ENCODE measurements at places on chromosomes 1 and 21.

- DNase-seq = no peak
These were observed 68.8 kb upstream of the SSX2IP start for GRCh38 chr1:84758968-84759491.

DNA sequence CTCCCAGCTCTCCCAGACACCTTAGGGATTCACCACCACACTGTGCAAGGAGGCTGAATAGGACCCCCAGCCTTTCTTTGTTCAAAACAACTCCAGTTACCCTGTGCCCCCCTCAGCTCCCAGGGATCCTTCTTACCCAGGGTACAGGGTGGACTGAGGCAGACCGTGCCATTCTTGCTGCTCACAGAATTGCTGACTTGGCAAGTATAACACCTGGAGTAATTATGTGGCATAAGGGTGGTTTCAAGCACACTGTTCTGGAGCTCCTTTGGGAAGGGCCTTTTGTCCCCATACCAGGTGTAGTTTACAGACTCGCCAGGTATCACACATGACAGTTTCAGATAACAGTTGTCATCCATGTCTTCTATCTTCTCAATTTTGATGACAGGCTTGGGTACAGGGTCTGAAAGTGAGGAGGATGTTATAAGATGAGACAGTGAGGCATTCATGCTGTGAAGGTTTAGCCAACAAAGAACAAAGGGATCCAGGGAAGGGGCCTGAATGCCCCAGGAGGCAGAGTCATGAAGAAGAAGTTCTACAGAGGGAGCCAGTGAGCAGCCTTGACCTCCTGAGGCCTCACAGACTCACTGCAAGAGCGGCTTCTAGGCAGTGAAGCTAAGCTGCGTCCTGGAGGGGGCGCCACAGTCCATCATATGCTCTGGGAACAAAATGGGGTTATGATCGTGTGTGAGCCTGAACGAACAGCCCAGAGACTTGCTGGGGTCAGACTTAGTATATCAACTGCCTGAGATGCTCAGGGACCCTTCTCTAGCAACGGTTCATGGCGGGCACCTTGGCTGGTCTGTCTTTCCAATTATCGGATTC is 30.3 kb downstream of the CD48 start:
- peak; percentile 77 for DNase-seq

GRCh38 chr1:210857146-210857663 is 276.7 kb downstream of the KCNH1 start:
- no peak for DNase-seq

DNA sequence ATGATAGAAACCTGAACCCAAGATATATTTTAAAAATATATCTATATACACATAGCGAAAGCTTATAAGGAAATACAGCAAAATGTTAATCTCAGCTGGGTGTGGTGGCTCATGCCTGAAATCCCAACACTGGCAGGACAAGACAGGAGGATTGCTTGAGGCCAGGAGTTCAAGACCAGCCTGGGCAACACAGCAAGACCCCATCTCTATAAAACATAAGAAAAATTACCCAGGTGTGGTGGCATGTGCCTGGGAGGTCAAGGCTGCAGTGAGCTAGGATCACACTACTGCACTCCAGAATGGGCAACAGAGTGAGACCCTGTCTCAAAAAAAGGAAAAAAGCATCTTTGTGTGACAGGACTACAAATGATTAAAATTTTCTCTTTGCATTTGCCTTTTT is 6.0 kb upstream of the SRM start:
- DNase-seq = no peak

- DNase-seq = no peak
These were observed 37.8 kb downstream of the ELK4 start for GRCh38 chr1:205593967-205594366.

GRCh38 chr1:214370615-214371014 is 89.7 kb downstream of the SMYD2 start:
- DNase-seq = no peak

DNA sequence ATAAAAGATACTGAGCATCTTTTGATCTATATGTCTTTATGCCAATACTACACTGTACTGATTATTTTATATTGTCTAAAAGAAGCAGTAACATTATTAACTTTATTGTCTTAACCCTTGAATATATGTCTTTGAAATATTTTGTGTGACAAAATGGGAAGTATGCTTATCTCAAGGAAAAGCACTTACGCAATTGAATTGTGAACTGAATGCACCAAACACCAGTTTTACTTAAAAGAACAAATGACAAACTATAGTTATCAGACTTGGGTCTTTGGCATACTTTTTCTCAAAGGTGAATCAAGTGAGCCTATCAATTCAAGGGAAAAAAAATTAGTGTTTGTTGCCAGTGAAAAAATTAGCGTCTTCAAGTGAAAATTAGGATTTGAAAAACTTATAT is 9.2 kb upstream of the SLC6A9 start:
- no peak for DNase-seq

DNA sequence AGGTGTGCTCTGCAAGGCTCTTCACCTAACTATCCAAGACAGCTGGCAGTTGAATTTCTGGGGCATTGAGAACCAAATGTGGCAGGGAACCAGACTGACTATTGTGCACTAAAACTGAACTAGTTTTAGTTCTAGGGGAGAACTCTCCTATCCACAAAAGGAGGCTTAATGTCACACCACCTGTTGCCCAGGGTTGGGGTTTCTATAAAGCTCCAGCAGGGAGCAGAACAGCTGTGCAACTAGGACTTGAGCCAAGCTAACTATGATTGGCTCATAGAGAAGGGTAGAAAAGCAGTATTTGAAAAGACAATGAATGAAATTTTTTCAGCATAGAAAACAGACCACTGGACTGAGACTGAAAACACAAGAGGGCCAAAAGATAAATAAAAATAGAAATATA is 53.3 kb upstream of the FGGY start:
- no peak for DNase-seq

DNA sequence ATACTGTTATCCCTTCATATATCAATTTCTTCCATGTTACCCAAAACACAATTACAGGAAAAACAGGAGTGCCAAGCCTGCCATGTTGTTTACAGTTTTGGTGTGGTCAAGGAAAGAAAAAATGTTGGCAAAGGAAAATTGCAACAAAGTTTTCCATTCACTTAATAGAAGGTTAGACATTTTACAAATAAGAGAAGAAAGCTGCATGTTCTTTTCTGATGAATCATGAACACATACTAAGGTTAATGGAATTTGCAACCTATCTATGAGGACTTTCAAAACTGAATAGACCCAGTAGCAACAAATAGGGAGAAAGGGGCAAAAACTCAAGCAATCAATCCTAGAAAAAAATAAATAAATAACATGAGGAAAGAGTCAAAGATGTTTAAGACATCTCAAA is 556.7 kb downstream of the DPYD start:
- no peak for DNase-seq

DNA sequence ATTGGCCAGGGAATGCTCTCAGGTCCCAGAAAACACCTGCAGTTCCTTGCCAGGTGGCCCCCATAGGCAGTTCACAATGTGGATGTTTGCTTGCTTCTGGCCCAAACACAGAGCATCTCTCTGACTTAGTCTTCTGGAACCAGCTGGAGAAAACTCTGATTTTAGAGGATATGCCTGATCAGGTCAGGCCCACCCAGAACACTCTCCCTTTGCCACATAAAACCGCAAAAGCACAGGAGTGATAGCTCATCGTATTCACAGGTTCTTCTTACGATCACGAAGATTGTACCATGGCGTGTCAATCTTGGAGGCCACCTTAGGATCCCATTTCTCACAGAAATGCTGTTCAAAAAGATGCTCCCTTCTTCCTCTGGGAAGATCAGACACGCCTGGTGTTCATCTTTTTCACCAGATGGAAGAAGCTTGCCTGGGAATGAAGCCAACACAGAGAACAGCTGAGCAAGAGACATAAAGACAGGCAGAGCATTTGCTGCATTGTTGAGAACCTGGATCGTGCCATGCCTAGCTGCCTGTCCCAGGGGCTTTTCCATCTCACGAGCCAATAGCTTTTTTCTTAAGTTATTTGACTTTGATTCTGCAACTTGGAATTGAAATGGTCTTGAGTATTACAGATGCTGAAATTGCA is 11.6 kb upstream of the CD247 start:
- no peak for DNase-seq

- no peak for DNase-seq
These were observed 1.7 kb downstream of the SSX2IP start for GRCh38 chr1:84688463-84689061.

DNA sequence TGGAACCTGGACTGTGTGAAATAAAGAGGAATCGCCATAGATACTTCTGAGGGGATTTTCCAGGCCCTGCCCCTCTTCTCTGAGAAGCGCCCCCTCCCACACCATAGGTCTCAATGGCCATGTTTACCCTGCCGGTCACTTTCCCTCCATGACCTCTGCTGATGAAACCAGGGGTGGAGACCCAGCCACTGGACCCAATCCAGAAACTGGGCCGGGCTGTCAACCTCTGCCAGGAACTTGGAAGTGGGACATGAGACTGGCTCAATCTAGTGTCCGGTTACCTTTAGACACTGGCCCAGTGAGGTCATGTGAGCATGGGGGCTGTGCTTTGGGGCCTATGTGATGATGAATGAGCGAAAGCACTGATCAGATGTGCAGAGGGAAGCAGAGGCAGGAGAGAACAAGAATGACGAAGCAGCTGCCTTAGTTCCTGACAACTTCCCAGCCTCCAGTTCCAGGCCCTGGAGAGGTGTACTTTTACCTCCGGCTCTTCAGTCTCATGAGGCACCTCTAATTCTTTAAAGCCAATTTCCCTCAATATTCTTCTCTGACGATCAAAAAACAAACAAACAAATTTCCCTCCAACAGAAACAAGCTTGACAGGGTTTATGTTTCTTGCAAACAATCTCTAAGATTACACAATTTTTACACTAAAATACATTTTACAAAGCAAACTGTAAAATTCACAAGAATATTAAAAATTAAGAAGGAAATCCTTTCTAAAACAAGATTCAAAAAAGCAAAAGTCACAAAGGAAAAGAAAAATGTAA is 4.9 kb downstream of the ASAP3 start:
- DNase-seq = no peak

GRCh38 chr1:1680031-1680911 is 12.3 kb downstream of the SLC35E2B start:
- no peak for DNase-seq

DNA sequence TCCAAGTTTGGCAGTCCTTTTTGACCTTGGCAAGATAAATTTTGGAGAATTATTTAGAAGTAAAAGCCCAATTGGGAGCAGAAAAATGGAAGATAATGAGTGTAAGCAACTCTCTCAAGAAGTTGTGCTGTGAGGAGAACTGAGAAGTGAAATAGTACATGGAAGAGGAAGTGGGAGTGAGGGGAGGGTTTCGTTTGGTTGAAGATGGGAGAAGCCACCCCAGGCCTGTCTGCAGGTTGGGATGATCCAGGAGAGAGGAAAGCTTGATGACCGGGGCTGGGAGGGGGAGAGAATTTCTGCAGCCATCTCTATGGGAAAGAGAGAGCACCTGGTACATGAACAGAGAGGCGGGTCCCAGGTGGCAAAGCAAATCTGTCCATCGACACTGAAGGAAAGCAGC is 8.6 kb upstream of the RCAN1 start:
- DNase-seq = no peak

DNA sequence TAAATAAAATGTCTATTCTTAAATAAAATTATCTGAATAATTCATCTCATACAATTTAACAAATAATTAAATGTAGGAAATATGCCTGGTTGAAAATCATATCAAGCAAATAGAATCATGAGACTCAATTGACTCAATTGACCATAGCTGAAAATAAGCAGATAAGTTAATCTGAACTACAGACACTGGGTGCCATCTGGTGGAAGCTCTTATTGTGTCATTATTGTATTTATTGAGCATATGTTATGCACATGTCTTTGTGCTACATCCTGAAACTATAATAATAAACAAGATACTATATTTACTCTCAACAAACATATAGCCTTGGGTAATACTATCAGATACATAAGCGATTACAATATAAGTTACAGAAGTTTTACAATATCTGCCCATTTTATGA is 41.0 kb downstream of the BRINP3 start:
- no peak for DNase-seq

DNA sequence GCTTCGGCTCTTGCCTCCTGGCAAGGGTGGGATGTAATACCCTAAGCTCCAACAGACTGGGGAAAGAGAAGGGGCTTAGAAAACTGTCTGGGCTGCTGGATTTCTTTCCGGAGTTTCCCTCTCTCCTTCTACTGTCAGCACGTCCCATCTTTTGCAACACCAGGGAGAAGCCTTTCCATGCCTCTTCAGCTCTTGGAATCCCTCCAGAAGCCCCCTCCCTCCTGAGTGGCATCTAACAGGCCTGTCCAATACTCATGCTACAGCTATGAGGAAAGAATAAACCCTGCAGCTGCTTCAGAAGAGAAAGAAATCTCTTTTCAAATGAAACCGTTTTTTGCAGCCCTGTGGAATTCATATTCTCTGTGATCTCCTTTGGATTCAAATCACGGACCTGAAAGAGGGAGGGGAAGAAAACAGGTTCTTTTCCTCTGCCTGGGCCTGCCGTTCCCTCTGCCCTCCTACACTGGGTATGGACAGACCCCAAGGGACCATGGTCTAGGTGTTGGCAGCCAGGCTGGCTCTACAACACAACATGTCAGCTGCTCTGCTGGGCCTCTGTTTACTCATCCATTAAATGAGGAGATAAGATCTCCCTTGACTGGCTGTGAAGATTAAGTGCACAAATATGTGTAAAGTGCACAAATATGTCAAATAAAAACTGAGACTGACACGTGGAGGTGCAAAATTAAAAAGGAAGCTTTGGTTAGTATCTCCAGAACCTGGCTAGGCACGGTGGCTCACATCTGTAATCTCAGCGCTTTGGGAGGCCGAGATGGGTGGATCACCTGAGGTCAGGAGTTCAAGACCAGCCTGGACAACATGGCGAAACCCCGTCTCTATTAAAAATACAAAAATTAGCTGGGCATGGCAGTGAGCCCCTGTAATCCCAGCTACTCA is 6.0 kb upstream of the CAPN2 start:
- DNase-seq = no peak

- DNase-seq = no peak
These were observed 615 bp upstream of the MRPS15 start for GRCh38 chr1:36464605-36465393.

- DNase-seq = no peak
These were observed 433.7 kb downstream of the RPS6KC1 start for GRCh38 chr1:213484758-213485157.

GRCh38 chr1:66745451-66745850 is 6.8 kb upstream of the DYNLT5 start:
- DNase-seq = no peak

GRCh38 chr1:75579046-75579445 is 31.9 kb downstream of the SLC44A5 start:
- DNase-seq = no peak

DNA sequence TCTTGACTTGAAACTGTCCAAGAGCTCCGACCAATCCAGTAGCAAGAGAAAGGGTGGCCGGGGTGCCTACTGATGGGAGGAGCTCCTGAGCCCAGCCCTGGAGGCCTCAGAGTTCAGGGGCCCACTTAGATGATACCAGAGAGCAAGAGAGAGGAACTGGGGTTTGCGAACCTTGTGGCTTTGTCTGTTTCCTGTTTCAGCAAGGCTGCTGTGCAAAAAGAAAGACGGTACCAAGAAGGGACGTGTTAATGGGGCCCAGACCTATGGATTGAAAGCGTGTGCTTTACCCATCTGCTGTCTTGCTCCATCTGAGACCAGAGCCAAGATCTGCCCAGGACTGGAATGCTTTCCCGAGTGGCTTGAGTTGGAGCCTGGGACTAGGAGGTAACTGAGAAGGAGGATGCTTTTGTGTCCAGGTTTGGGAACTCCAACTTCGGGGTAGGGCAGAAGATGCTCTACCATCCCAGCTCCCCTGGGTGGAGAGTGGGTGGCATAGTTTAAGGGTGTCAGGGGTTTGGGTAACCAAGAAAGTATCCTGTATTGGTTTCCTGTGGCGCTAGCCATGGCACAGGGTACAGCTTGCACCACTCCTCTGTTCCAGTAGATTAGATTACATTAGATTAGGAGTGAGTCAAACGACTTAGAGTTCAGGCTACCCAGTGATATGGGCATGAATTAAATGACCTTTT is at the start of gene TRAF3IP3:
Gene TRAF3IP3, plus strand, starts transcription at position 128 of the 689 bp plus-strand sequence. CDS start 3,987 bp downstream, outside the sequence.
- peak; percentile 64 for DNase-seq

All from stimulated activated CD4-positive, alpha-beta T cell treated with anti-CD3 and anti-CD28 coated beads, TNF-alpha, amount 100 ng/mL, for 24 hours (primary cell).